Hematopoietic multipotent progenitor cell (in vitro differentiated cells): ENCODE measurements at places on chromosomes 7 and 10. TPM values are rescaled to one million over a fixed set of nuclear protein-coding genes. Genes with fewer than 3 reads are reported as not detected.
A peak's percentile ranks its signal among the peaks of the same experiment; 100 is the strongest.

GRCh38 chr7:33901199-33901598, 4.1 kb upstream of the BMPER start:
- no peak for DNase-seq

DNA sequence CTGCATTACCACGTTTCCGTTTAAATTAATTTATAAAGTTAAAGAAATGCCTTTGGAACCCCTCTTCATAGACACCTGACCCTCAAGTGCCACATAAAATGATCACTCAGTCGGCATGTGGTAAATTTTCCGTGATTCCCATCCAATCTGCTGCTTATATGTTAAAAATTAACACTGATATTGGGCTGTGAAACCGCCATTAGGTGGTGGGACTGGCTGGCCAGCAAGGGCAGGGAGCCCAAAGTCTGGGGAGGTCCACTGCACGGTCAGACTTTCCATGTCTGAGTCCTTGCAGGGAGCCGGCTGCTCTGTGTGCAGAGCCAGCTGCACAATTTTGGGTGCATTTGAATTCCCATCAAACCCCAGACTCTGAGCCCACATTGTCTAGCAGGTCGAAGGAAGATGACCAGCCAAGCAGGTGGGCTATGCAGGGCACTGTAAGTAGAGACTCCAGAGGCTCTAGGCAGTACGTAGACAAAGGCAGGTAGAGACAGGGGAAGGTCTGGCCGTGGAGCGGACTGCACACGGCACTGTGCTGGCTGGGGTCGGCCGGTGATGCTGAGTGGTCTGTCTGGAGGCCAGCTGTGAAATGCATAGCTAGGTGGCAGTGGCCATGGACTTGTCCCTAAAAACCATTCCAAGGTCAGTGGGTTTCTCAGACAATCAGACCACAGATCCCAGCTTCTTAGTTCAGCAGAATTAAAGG, 122.9 kb downstream of the SH3PXD2A start:
- DNase-seq, result no peak

DNA sequence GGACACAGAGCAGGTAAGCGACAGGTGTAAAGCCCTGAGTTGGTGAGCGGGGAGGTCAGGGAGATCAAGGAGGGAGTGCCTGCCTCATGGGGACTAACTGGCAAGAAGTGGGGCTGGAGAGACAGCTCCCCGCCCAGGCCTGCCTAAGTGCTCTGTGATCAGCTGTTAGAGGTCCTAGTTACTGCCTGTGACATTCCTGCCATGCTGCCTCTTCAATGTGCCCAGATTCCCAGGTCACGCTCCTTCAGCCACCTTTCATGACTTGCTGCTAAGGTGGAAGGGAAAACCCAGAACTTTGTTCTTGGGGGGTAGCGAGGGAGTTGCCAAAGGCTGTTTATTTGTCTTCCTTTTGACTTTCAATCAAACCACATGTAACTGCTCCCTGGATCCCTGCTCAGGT, 114.3 kb upstream of the ZNF438 start:
- DNase-seq, result no peak

- no peak for DNase-seq
Observed at GRCh38 chr7:111413739-111414138, 148.6 kb downstream of the IMMP2L start.

DNA sequence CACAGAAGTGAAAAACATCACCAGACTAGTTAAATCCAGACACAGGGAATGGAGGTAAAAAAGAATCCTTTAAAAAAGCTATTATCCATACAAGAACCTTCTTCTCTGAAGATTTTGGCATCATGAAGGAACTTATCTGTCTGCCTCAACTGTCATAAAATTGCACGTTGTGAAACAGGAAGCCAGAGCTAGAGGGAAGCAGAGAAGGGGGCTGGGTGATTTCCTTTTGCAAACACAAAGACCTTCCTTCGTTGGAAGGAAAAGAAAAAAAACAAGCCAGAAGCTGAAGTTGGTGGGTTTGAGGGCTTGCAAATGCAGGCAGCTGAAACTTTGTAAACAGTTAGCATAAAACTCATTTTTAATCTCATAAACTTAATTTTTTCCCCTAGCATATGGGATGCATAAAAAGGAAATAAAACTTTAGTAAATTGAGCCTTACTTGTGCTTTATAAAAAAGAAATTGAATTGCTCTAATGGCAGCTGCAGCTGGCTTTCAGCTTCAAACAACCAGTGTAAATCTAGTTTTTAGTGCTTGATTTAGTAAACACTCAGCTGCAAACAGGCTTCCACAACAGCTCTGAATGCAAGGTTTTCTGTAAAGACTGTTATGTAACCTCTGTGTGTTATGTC, 101.6 kb downstream of the OTUD1 start:
- no peak for DNase-seq

GRCh38 chr10:94059178-94059883, 65.6 kb downstream of the PLCE1 start:
- no peak for DNase-seq

DNA sequence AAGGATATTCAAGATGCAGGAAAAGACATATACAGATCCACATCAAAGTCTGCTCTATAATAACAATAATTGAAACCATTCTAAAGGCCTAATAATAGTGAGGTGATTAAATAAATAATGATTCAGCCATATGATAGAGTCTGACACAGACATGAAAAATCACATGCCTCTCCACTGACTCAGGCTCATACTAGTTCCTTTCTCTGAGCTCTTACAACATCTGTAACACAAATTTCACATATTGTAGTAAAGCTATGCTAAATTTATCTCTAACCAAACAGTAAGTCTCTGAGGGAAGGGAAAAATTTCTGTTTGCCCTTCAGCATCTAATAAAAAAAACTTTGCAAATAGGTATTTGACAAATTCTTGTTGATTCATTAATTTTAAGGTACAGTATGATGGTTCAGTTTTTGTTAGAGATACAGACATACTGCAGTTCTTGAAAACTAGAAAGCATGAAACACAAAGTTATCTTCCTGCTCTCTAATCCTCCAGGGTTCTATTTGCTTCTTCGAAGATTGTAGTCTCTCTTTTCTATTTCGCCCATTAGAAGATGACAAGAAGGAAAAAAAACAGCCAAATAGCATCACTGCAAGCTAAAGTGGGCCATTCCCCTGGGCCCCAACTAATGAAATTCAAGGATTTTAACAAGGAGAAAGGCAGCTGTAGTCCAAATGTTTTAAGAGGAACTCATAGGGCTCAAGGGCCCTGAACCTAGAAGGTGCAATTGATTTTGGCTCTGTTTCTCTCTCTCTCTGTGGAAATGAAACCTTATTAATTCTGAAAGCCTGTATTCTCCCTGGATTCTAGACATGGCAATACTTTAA, 53.9 kb downstream of the CUBN start:
- DNase-seq, result no peak

DNA sequence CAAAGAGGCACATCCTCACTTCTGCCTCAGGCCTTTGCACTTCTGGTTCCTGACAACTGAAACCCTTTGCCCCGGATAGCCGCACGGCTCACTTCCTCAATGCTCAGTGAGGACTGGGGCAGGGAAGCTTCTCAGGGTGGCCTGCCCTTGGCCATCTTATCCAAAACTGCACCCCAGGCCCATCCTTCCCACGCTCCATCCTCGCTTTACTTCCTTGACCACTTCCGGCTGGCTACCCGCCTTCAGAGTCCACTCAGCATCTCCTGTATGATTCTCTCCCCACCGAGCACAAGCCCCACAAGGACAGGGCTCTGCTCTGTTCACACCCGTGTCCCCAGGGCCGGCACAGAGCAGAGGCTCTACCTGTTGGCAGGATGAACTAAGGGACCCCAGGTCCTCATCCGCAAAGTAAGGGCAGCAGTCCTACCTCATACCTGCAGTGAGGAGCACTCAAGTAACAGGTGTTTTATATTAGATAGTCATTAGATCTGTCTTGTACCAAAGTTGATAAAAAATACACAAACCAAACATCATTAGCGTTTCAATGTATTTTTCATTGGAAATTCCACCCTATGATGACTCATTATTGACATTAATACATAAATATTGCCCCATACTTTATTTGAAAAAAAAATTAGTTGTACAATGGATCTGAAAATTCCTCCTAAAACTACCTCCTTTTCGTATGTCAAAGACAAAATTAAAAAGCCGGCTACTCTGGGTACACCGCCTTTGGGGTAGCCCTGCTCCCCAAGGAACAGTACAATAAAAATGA, 35.0 kb downstream of the GNA12 start:
- no peak for DNase-seq

DNA sequence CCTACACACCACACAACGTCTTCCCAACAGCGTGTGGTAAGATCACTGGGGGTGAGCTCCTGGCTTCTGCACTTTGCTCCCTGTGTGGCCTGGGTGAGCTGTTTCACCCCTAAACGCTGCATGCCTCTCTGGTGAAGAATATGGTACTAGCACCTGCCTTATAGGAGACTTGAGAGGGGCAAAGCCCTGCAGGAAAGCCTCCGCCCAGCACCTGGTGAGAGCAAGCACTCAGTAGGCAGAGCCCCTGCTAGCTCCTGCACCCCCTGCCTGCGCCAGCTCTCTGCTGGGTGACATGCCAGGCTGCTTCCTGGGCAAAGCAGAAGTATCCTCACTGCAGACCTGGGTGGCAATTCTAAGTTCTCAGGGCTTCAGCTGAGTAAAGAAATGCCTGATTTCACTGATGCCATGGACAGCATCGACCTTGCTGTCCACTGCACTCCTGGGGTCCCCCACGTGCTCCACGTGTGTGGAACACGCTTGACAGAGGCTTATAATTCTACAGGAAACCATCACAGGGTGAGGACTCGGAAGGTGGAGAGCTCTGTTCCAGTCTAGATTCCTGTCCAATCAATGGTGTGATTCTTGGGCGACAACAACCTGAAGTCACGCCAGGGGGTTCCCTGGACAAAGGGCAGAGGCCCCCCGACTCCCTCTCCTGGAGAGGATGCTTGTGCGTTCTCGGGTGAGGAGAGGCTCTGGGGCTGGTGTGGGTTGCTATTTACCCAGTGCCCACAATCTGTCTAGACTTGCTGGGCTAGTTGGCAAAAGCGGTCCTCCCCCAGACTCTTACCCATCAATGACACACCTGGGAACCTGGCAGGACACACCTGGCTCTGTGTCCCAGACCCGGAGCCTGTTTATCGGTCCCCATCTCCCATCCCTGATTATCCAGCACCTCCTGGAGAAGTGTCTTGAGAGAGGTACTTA, 5.0 kb upstream of the CALML5 start:
- peak; percentile 18 for DNase-seq

DNA sequence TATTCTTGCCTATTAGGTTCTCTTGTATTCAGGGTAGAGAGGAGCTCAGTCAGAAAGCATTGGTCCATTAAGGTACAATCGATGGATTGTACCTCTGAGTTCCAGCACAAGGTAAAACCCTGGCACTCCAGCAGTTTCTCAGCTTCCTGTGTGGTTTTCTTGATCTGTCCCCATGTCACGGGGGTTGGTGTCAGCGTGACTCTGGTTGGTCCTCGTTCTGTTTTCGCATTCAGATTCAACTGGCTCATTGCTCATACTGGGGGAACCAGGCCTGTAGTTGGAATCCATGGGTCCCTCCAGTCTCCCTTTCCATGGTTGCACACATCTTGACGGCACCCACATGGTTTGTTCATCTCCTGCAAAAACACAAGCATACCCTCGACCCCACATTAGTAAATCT, 32.7 kb upstream of the RASGEF1A start:
- DNase-seq, result no peak

MGAM2 gene
- total RNA-seq, result under 0.01 TPM

NUTM2D gene
- total RNA-seq, result 7.0 TPM

ELN gene
- 27.5 TPM for total RNA-seq

KCNIP2 gene
- 0.27 TPM for total RNA-seq

SPDYE8 gene
- total RNA-seq, result not detected

PAPOLB gene
- under 0.01 TPM for total RNA-seq
